ENCODE measurements at places on chromosomes 4 and X. TPM values are rescaled to one million over a fixed set of nuclear protein-coding genes. Genes with fewer than 3 reads are reported as not detected.
A peak's percentile ranks its signal among the peaks of the same experiment; 100 is the strongest.

DNA sequence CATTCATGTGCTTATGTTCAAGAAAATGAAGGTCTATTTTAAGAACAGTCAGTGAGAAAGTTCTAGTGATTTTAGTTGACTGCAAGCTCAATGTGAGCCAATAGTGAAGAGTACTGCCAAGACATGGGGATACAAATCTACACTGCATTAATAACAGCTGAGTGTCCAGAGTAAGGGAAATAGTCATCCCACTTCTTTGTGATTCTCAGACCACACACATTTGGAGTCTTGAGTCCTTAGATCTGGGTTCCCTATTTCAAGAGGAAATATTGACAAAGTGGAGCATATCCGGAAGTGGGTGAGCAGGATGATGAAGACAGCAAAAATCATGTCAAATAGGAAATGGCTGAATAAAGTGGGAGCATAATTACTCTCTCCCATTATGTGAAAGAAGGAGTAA is 171.1 kb downstream of the LARP7 start:
- H3K36me3 ChIP-seq: no peaks in the 10 kb centered on the region
- H3K27ac ChIP-seq: no peak overlapping the region
- no peaks in the 10 kb centered on the region for H3K27me3 ChIP-seq
- no peak overlapping the region for H3K4me3 ChIP-seq

GRCh38 chr4:182749667-182750167 is 167.5 kb downstream of the DCTD start:
- no peak for DNase-seq
- H3K4me3 ChIP-seq: no peak overlapping the region
- H3K36me3 ChIP-seq: peaks cover 4% of the 10 kb centered on the region
- no peak overlapping the region for H3K27ac ChIP-seq
- no peaks in the 10 kb centered on the region for H3K27me3 ChIP-seq
- no peaks in the 10 kb centered on the region for H3K4me1 ChIP-seq

DNA sequence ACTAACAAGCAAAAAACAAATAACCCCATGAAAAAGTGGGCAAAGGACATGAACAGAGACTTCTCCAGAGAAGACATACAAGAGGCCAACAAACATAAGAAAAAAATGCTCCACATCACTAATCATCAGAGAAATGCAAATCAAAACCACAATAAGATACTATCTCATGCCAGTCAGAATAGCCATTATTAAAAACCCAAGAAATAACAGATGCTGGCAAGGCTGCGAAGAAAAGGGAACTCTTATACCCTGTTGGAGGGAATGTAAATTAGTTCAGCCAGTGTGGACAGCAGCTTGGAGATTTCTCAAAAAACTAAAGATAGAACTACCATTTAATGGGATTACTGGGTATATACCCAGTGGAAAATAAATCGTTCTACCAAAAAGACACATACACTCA is 79.6 kb downstream of the MAPK10 start:
- H3K27me3 ChIP-seq: no peaks in the 10 kb centered on the region
- DNase-seq: no peak
- no peaks in the 10 kb centered on the region for H3K36me3 ChIP-seq
- H3K27ac ChIP-seq: no peak overlapping the region

DNA sequence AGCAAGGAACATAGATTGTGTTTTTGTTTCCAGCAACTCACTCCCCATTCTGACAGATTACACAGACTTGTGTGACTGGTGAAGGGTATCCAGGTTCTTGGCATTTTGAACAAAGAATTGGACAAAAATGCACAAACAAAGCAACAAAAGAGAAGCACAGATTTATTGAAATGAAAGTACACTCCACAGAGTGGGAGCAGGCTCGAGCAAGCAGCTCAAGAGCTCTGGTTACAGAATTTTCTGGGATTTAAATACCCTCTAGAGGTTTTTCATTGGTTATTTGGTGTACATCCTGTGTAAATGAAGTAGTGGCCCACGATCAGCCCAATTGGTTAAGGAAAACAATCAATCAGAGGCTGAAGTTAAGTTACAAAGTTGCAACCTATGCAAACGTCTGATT is 155.0 kb upstream of the JADE1 start:
- H3K4me3 ChIP-seq: no peak overlapping the region
- peaks cover 6% of the 10 kb centered on the region for H3K27me3 ChIP-seq
- H3K27ac ChIP-seq: no peak overlapping the region
- no peaks in the 10 kb centered on the region for H3K36me3 ChIP-seq
- H3K4me1 ChIP-seq: peaks cover 11% of the 10 kb centered on the region

GRCh38 chrX:63513825-63514568 is 162.9 kb upstream of the SPIN4 start:
- peak; percentile 77 for DNase-seq
- no peaks in the 10 kb centered on the region for H3K27me3 ChIP-seq
- no peaks in the 10 kb centered on the region for H3K36me3 ChIP-seq
- no peak overlapping the region for H3K27ac ChIP-seq
- H3K4me3 ChIP-seq: no peak overlapping the region

DNA sequence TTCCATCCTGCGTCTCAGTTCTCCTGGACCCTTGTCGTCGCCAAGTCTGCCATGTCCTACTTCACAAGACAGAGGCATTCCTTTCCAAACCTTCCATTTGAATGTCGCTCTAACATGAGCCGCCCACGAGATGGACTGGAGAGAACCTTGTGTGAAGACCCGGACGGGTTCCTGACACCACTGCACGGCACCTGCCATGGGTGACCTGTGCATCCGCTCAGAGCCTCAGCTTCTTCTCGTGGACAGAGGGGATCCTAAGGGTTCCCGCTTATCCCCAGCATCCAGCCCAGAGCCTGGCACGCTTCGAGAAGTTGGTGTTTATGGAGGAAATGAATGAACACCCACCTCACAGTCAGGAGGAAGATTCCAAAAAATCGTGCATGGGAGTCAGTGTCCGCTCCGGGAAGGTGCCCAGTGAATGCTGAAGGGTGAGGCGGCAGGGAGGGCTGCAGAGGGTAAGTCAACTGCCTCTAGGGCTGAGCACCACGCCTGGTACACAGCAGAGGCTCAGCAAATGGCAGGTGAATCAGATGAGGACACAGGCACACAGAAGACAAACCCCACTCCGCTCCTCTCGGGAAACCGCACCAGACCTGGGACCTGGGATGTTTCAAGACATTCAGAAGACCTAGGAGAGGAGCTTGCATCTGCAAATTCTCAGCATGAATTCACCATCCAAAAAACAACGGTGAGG is 52.6 kb downstream of the WFS1 start:
- no peak overlapping the region for H3K27ac ChIP-seq
- DNase-seq: no peak
- H3K27me3 ChIP-seq: no peaks in the 10 kb centered on the region
- H3K36me3 ChIP-seq: no peaks in the 10 kb centered on the region
- H3K4me3 ChIP-seq: no peak overlapping the region

- H3K4me3 ChIP-seq: no peak overlapping the region
- H3K4me1 ChIP-seq: no peaks in the 10 kb centered on the region
- no peaks in the 10 kb centered on the region for H3K36me3 ChIP-seq
- H3K27me3 ChIP-seq: no peaks in the 10 kb centered on the region
Observed at GRCh38 chr4:166049036-166049435, 176.0 kb downstream of the TLL1 start.

DNA sequence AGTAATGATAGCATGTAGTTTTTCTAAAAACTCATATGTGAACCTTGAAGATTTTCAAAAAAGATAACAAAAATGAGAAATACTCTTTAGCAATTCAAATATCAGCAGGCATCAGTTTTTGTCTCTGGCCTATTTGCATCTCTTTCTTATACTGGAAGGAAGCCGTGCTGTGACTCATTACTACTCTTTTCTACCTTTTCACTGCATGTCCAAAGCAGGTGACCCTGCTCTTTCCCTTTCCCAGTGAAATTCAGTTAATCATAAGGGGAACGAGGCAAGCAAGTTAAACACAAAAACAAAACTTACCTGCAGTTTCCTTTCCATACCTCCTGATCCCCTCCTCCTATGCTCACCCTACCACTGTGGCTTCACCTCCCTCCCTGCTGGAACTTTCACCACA is 9.3 kb downstream of the SPATA4 start:
- no peak overlapping the region for H3K4me3 ChIP-seq
- DNase-seq: no peak
- no peaks in the 10 kb centered on the region for H3K36me3 ChIP-seq
- no peak overlapping the region for H3K27ac ChIP-seq

- no peaks in the 10 kb centered on the region for H3K4me1 ChIP-seq
- no peak overlapping the region for H3K27ac ChIP-seq
- H3K4me3 ChIP-seq: no peak overlapping the region
- no peak for DNase-seq
- no peaks in the 10 kb centered on the region for H3K36me3 ChIP-seq
- no peaks in the 10 kb centered on the region for H3K27me3 ChIP-seq
Observed at GRCh38 chr4:61182915-61183314, 17.2 kb upstream of the ADGRL3 start.

DNA sequence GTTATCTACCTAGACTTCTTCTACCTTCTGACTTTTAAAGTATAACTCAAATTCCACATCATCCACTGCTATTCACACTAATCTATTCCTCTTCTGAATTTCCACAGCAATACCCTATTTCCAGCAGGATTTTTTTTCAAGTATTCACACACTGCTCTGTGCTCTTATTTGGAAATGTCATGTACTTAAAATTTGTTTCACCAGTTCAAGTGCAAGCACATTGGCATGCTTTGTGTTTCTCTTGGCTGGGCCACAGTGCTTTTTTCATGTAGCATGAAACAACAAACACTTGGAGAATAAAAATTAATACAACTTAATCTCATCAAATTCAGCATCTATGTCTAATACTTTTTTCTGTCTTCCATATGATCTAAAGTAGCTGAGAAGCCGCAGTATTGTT is 161.8 kb upstream of the PCDH18 start:
- peak; percentile 53 for DNase-seq
- H3K4me3 ChIP-seq: no peak overlapping the region
- H3K36me3 ChIP-seq: no peaks in the 10 kb centered on the region
- H3K4me1 ChIP-seq: no peaks in the 10 kb centered on the region
- H3K27me3 ChIP-seq: no peaks in the 10 kb centered on the region

DNA sequence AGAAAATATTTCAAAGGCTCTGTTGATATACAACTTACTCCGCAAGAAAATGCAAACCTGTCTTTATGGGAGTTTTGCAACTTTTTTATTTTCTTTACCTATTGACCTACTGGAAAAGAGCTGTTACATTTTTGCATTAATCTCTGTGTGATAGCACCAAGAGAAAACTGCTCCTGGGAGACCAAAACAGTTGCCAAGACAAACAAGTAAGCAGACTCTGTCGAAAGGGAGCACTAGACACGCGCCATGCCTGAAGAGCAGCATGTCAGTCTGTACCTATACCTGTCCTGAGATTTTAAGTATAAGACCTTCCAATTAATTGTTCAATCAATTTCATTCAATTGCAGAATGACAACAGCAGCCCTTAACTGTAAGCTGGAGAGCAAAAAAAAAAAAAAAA is 56.0 kb upstream of the TECRL start:
- H3K4me3 ChIP-seq: no peak overlapping the region
- peaks cover 8% of the 10 kb centered on the region for H3K4me1 ChIP-seq
- no peak for DNase-seq
- no peak overlapping the region for H3K27ac ChIP-seq
- H3K36me3 ChIP-seq: no peaks in the 10 kb centered on the region
- H3K27me3 ChIP-seq: no peaks in the 10 kb centered on the region

DNA sequence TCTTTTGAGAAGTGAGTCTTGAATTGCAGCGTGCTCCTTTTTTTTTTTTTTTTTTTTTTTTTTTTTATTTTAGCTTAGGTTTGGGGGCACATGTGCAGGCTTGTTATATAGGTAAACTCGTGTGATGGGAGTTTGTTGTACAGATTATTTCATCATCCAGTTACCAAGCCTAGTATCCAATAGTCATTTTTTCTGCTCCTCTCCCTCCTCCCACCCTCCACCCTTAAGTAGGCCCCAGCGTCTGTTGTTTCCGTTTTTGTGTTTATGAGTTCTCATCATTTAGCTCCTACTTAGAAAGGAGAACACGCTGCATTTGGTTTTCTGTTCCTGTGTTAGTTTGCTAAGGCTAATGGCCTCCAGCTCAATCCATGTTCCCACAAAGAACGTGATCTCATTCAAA is 81.3 kb upstream of the TSPAN5 start:
- no peaks in the 10 kb centered on the region for H3K36me3 ChIP-seq
- no peak overlapping the region for H3K27ac ChIP-seq
- no peak for DNase-seq
- no peaks in the 10 kb centered on the region for H3K27me3 ChIP-seq
- H3K4me1 ChIP-seq: no peaks in the 10 kb centered on the region

- H3K27me3 ChIP-seq: no peaks in the 10 kb centered on the region
- no peak overlapping the region for H3K4me3 ChIP-seq
- no peaks in the 10 kb centered on the region for H3K36me3 ChIP-seq
- H3K4me1 ChIP-seq: no peaks in the 10 kb centered on the region
- no peak overlapping the region for H3K27ac ChIP-seq
- DNase-seq: no peak
Observed at GRCh38 chrX:45143455-45143854, 57.2 kb downstream of the DIPK2B start.

- H3K27ac ChIP-seq: no peak overlapping the region
- DNase-seq: no peak
- peaks cover 28% of the 10 kb centered on the region for H3K4me1 ChIP-seq
- H3K27me3 ChIP-seq: no peaks in the 10 kb centered on the region
Observed at GRCh38 chr4:139896091-139896604, 230.5 kb downstream of the MGST2 start.

GRCh38 chr4:125735102-125735501 is 420.3 kb downstream of the FAT4 start:
- H3K36me3 ChIP-seq: no peaks in the 10 kb centered on the region
- peaks cover 19% of the 10 kb centered on the region for H3K4me1 ChIP-seq
- no peak overlapping the region for H3K4me3 ChIP-seq
- DNase-seq: peak; percentile 76
- H3K27me3 ChIP-seq: no peaks in the 10 kb centered on the region
- H3K27ac ChIP-seq: peak overlapping the region; percentile 55

DNA sequence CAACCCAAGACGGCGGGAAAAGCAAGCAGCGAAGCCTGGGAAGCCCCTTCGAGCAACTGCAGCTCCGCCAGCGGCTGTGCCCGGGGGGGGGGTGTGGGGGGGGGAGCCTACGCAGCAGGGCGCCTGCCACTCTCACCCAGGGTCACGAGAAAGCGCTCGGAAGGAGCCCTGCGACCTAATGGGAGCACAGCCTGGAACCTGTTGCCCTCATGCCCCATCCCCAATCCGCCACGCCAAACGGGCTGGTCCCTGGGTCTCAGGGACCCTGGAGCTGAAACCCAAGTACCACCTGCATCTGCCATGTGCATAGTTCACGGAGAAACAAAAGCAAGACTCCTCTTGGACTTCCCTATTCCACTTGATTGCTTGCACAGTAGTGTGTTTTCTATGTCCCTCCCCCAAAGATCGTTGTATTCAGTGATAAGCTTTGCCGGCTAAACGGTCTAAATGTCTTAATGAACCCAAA is 359 bp upstream of the GAB3 start:
- no peaks in the 10 kb centered on the region for H3K36me3 ChIP-seq
- H3K4me1 ChIP-seq: peaks cover 6% of the 10 kb centered on the region
- DNase-seq: no peak
- no peak overlapping the region for H3K4me3 ChIP-seq
- no peak overlapping the region for H3K27ac ChIP-seq
- peaks cover 9% of the 10 kb centered on the region for H3K27me3 ChIP-seq

Gene MAPK10
- total RNA-seq: 13.4 TPM
